ENCODE measurements at places on chromosomes 6 and 20. TPM values are rescaled to one million over a fixed set of nuclear protein-coding genes. Genes with fewer than 3 reads are reported as not detected.

Gene RAET1L
- total RNA-seq = not detected

Gene NNAT
- 2.8 TPM for total RNA-seq

Gene ARFRP1
- total RNA-seq = 25.7 TPM

Gene HRH3
- total RNA-seq = not detected

Gene TOX2
- total RNA-seq = 5.2 TPM

Gene ATG5
- total RNA-seq = 31.0 TPM

Gene DEFB132
- not detected for total RNA-seq

Gene PLCB1
- total RNA-seq = 46.5 TPM

Gene C20orf202
- total RNA-seq = 0.09 TPM

Gene NKX2-4
- total RNA-seq = not detected

Gene LY6G6C
- total RNA-seq = not detected

Gene E2F1
- 23.7 TPM for total RNA-seq

Gene LAMA5
- total RNA-seq = 5.6 TPM

Gene HLA-DOB
- total RNA-seq = not detected

Gene HLA-DMB
- total RNA-seq = 0.09 TPM

Gene OR2B6
- not detected for total RNA-seq

Gene GJA10
- not detected for total RNA-seq

Gene NPEPL1
- total RNA-seq = 24.5 TPM

Gene MAVS
- 16.4 TPM for total RNA-seq

Gene TRIM31
- not detected for total RNA-seq

Gene TPX2
- total RNA-seq = 6.2 TPM

Gene SRMS
- total RNA-seq = not detected

Gene HAO1
- not detected for total RNA-seq

Gene LBP
- not detected for total RNA-seq

Gene PPIL6
- total RNA-seq = 0.65 TPM

Gene CLIC5
- not detected for total RNA-seq

Gene FABP7
- total RNA-seq = not detected

Gene DEFB129
- not detected for total RNA-seq

Data from fibroblast of the aortic adventitia (primary cell).